Suppressor macrophage treated with lipopolysaccharide for 1 hour (primary cell): ENCODE measurements at places on chromosomes 1 and 21.

- no peak for DNase-seq
Measured at GRCh38 chr1:241598249-241598648, 41.9 kb downstream of the CHML start.

DNA sequence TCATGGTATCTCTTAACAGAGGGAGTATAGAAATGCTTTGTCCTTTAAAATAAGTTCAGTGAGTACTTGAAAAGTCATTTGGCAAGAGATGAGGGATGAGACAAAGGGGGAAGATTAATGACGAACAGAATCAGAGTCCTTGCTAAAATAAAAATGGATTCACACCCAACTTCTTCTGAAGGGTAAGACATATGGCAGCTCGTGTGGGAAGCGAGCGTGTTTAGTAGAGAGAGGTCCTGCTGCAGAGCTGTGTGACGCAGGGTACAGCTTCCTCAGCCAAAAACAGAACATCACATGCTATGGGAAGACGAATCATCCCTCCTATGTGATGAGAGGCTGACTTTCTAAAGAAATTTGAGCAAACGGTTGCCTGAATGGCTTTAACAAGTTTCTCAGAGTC is 158.5 kb upstream of the LMO4 start:
- DNase-seq = peak; percentile 41

GRCh38 chr1:16092097-16092922 is 18.9 kb upstream of the FAM131C start:
- no peak for DNase-seq

DNA sequence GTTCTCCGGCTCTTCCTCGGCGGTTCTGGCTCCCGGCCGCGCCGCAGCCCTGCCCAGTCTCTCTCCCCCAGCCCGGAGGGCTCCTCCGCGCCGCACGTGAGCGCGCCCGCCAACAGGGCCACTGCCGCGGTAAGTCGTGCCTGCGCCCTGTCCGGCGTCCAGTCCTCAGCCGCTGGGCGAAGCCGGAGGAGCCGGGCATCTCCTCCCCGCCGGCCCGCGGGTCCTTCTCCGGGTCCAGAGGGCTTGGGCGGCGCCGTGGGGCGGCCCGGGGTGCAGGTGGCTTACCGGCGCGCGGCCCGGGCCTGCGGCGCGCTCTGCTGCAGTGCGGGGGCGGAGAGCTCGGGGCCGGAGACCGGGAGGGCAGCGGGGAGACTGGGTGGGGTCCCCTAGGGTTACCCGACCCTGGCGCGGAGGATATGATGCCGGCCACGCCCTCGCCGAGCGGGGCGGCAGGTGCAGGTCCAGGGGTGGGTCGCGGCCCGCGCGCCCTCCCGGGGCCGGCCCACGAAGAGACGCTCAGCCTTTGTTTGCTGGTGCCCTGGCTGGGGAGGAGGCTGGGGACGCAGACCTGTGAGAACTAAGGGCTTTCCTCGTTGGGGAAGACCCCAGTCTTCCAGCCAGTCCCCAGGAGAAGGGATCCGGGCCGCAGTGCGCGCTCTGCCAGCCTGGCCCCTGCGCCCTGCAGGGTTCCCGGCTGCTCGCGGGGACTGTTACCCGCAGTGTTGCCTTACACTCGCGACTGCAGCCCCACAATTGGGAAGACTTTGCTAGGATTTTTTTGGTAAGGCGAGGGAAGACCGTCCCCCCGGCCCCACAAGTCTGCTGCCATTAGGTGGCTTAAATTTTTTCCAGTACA is at the start of gene DOP1B:
Gene DOP1B (plus strand): TSS at position 10 of the 856 bp plus-strand sequence. CDS start 7,910 bp downstream, outside the sequence.
- peak; percentile 32 for DNase-seq

DNA sequence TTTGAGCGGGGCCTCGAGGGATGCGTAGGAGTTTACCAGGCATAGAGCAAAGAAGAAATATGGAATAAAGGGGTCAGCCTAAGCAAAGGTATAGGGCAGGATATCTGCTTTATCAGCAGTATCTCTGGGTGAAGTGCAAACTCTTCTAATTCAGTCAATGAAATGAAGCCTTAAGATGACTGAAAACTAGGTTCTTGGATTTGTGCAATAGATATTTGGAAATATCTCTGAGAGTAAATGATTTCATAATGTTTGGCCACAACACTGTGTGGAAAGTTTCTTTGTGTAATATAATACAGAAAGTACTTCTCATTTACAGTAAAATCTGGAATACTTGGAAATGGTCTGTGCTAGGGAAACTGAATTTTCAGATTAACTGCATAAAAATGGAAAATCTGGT is 26.1 kb downstream of the KCNJ15 start:
- DNase-seq = peak; percentile 96

GRCh38 chr1:68331117-68331865 is 99.0 kb upstream of the WLS start:
- DNase-seq = peak; percentile 68

- DNase-seq = no peak
Measured at GRCh38 chr1:103220631-103221041, 112.3 kb upstream of the COL11A1 start.

GRCh38 chr1:230821346-230821745 is 47.0 kb downstream of the C1orf198 start:
- DNase-seq = no peak

DNA sequence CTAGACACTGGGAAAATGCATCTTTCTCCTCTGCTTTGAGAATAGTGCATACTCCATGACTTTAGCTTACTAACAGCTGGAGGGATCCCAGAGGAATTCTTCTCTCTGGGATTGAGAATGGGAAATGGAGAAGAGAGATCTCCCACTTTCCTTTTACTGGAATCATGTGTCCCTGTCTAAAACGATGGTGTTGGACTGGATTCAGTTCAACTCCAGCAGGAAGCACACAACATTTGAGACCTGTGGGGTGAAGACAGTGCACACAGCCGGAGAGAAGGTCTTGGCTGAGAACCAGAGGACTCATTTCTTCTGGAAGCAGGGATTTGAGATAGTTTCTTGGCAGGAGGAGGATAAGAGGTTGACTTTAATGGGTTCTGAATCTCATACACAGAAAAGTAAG is 58.7 kb downstream of the TRABD2B start:
- DNase-seq = no peak

DNA sequence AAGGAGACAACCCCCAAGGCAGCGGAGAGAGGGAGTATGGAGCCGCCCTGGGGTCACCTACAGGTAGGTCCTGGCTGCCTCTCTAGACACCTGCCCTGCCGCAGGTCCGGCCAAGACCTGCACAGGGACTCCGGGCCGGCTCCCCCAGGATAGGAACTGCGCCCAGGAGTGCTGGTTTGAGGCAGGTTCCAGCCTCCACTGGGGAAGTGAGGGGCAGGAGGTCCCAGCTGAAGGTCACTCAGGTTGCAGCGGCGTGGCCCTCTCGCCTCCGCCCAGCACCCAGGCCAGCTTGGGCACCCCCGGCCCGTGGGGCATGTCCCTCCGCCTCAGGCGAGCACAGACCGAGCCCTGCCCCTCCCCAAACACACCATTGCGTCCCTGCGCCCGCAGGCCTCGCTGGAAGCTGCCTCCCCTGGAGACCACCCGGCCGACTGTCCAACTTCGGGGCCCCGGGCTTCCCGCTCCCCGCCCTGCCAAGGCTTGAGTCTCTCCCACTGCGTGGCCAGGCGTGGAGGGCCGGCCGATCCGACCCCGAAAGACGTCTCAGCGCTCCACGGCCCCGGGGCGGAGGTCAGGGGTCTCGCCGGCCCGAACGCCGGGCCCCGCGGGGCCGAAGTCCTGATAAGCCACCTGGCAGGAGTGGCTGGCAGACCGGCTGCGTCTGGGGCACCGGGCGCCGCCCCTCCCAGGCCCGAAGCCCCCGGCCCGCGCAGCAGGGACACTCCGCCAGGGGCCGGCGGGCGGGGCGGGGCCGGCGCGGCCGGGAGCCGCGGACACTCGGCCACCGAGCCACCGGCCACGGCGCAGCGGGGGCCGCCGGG is 1.4 kb upstream of the SKI start:
- peak; percentile 54 for DNase-seq

DNA sequence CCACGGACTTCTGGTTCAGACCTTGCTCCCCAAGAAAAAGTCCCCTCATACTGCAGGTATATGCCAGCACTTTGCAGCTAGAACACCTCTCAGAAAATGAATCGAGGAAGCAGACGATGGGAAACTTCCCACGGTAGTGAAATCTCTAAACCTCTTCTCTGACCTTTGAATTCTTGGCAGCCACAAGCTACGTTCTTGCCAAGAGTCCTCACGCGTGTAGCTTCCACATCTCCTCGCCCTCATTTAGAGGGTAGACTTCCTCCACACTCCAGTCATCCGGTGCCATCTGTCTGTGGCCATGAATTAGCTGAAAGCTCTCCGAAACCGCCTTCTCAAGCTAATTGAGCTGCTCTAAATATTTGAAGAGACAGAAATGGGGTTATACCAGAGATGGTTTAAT is 127.8 kb downstream of the RGS7 start:
- no peak for DNase-seq

- no peak for DNase-seq
Measured at GRCh38 chr1:195717651-195718050, 890.6 kb downstream of the KCNT2 start.

GRCh38 chr1:21869620-21870121 is 57.6 kb downstream of the LDLRAD2 start:
- no peak for DNase-seq

- DNase-seq = no peak
Measured at GRCh38 chr1:182286761-182287160, 104.8 kb downstream of the GLUL start.

DNA sequence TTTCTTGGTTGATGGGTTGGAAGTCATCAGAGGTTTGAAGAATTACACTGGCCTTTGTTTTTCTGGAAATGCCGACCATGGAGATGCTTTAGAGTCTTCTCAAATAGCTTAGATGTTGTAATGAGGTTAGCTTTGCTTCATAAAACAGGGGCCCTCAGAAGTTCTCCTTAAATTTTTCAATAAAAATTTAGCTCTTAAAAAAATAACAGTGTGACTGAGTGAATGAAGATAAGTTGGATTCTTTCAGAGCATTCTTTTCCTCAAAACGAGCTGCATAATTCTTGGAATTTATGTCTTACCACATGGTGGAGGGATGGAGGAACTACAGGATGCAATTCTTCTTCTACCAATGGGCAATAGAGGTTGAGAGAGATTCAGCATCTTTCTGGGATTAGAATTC is 23.4 kb downstream of the SYT11 start:
- no peak for DNase-seq

GRCh38 chr21:37220433-37220980 is 46.6 kb downstream of the VPS26C start:
- DNase-seq = peak; percentile 30

DNA sequence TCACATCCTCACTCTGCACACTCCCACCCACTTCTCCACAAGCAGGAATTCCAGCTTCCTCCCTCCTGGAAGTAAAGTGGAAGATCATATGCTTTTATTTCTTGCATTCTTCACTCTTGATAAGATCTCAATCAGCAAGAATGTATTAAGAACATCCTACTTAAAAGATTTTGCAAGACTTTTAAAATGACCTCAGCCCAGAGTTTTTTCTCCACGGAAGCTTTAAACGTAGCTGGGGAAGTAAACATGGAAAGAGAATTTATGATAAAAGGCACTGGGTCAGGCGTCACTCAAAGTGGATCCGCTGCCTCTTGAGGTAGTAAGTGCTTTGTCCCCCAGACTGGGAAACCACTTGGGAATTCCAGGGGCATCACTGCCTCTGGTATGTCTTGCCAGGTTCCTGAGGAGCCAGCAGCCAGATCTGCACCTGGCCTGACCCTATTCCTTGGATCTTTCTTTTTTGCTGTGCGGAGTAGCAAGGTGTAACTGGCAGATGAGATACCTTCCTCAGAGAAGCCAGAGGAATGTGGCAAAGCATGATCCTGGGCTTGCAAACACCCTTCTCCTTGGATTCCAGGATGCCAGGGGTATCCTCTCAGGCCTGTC is 33.9 kb downstream of the CDK18 start:
- DNase-seq = peak; percentile 77

DNA sequence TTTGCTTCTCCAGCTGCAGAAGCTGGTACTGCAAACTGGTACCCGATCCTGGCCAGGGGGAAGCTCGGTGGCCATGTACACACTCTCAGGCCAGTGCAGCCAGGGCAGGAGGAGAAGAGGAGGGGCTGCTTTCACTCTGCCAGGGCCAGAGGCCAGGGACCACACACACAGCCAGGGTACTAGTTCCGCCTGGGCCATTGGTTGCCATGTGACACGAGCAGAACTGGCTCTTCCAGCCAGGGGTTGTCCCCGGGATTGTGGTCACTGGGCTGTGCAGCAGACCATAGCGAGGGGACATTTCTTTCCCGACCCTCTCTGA is 3.7 kb upstream of the SHISAL2A start:
- DNase-seq = no peak
